ENCODE measurements at places on chromosomes 13 and 19. TPM values are rescaled to one million over a fixed set of nuclear protein-coding genes. Genes with fewer than 3 reads are reported as not detected.

Gene ZNF724
- total RNA-seq: 36.7 TPM

Gene CASP14
- not detected for total RNA-seq

Gene WDR87
- total RNA-seq: not detected

DNA sequence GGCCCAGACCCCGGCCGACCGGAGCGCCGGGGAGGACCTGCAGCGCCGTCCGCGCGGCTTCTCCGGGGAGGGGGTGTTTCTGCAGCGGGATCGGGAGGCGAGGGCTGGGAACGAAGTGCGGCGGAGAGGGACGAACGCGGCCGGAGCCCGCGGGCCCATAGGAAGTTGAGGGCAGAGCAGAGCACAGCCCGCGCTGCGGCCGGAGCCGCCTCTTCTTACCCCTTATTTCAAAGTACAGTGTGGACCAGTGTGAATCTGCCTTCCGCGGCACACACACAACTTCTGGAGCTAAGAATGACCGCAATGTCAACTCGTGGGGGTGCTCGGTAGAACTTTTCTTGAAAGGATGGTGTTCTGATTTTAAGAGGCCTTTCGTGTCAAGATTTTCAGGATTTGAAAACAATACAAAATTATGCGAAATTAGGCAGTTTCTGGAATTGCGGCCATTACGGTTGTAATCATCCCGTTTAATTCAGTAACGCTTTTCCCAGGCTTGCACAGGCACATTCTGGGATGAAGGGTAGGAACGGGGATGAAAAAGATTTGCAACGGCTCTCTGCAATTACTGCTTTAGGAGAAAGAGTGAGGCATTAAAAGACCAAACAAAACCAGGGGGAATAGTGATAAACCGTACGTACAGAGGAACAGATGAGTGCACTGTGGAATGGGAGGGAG lies 821 bp downstream of the TDRD3 start:
- peak overlapping the region; percentile 97 for H3K4me3 ChIP-seq
- H3K27ac ChIP-seq: peak overlapping the region; percentile 97
- H3K36me3 ChIP-seq: no peaks in the 10 kb centered on the region
- DNase-seq: peak; percentile 56

- no peak overlapping the region for H3K4me3 ChIP-seq
- H3K27ac ChIP-seq: no peak overlapping the region
- H3K27me3 ChIP-seq: no peaks in the 10 kb centered on the region
- H3K4me1 ChIP-seq: no peaks in the 10 kb centered on the region
Measured at GRCh38 chr13:19888799-19889198, 25.4 kb upstream of the ZMYM5 start.

DNA sequence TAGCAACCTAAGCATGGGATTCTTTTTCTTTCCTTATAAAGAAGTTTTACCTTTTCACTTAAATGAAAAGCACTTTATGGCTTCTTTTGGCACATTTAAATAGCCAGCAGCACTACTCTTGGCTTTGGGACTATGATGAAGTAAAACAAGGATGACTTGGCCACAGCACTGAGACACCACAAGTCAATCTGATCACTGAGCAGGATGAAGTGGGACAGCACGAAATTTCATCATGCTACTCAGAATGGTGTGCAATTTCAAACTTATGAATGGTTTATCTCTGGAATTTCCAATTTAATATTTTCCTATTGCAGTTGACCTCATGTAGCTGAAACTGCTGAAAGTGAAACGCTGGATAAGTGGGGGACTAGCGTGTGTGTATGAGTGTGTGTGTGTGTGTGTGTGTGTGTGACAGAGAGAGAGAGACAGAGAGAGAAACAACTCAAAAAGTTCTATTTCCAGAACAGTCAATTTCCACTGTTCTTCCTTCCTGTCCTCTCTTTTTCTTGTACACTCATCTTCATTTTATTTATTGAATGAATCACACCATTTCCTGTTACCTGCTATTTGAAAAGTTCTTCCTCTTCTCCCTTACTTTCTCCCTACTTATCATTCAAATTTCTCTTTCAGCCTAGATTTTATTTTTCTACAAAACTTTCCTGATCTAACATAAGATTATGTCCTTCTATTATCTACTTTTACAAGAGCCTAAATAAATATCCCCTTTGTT lies 414.2 kb upstream of the MIR17HG start:
- H3K4me3 ChIP-seq: no peak overlapping the region
- no peak for DNase-seq
- no peaks in the 10 kb centered on the region for H3K27me3 ChIP-seq
- no peak overlapping the region for H3K27ac ChIP-seq

- no peaks in the 10 kb centered on the region for H3K27me3 ChIP-seq
- peaks cover 7% of the 10 kb centered on the region for H3K36me3 ChIP-seq
- no peak overlapping the region for H3K4me3 ChIP-seq
- no peak for DNase-seq
Measured at GRCh38 chr13:111265006-111265700, 55.3 kb upstream of the TEX29 start.

DNA sequence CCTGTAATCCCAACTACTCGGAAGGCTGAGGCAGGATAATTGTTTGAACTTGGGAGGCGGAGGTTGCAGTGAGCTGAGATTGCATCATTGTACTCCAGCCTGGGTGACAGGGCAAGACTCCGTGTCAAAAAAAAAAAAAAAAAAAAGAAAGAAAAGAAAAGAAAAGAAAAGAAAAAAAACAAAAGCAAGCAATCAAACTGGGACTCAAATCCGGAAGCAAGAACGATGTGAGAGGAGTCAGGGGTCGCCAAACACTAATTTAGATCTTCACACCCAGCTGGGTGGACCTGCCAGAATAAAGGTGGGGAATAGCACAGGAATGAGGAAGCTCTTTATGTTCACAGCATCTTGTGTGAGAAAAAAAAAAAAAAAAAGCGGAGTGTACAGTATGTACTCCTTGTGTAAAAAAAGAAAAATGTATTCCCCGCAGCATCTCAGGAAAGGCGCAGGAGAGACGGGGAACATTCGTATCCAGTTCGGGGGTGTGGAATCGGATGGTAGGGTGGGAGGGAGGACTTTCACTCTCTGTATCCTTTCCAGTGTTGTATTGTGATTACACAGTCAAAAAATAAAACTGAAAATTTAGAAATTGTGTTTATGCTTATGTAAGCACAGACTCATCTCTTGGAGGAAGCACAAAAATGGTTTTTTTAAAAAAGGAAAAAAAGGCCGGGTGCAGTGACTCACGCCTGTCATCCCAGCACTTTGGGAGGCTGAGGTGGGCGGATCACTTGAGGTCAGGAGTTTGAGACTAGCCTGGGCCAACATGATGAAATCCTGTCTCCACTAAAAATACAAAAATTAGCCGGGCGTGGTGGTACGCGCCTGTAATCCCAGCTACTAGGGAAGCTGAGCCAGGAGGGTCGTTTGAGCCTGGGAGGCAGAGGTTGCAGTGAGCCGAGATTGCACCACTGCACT lies 7.6 kb downstream of the DNAJB1 start:
- peak overlapping the region; percentile 35 for H3K27ac ChIP-seq
- H3K4me3 ChIP-seq: peak overlapping the region; percentile 62
- no peak for DNase-seq
- no peaks in the 10 kb centered on the region for H3K27me3 ChIP-seq
- H3K36me3 ChIP-seq: peaks cover 13% of the 10 kb centered on the region

DNA sequence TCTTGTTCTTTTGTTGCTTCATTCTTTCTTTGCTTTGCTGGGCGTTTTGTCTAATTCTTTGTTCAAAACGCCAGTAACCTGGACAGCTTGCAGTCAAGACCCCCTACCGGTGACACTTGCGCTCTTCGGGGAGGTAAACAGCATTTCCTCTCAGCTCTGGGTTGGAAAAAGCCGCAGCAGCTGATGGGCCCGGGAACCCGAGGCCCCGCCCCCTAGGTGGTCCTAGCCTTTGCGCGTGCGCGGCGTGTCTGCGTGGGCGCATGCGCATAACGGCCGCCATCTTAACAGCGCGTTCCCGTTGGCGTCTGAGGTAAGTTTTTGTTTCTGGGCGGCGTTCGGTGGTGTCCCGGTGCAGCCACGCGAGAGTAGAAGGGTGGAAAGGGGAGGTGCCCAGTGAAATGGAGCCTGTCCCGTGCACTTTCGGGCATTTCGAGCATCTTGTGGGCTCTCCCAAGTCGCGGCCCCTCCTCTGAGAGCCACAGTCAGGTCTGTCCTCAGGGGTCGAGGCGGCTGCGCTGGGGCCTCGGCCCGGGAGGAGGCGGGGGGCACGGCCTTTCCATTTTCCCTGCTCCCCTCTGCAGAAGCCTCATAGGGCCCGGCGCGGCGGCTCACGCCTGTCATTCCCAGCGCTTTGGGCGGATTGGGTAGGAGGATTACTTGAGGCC lies at the start of gene ZNF559:
Gene ZNF559, plus strand, starts transcription at position 261 of the 665 bp plus-strand sequence. CDS start 14,371 bp downstream, outside the sequence.
- peaks cover 14% of the 10 kb centered on the region for H3K4me1 ChIP-seq
- H3K27ac ChIP-seq: peak within 1 kb of the TSS; percentile 75
- peak; percentile 96 for DNase-seq
- peak within 1 kb of the TSS; percentile 91 for H3K4me3 ChIP-seq
- H3K36me3 ChIP-seq: peaks cover 53% of the 10 kb centered on the region

DNA sequence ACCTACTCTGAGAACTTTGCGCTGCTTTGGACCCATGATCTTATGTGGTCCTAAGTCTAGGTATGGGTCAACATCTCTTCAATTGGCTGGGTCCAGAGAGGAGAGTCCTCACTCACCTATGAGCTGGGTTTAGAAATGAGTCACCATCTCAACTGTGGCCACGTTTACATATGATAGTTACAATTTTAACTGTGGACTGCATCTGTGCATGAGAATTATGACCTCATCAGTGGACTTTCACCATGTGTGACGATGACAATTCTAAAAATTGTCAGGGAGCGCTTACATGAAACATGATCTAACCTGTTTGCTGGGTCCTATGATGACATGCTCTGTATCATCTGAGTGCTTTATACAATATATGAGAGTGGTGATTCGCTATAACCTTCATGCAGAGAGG lies 12.7 kb upstream of the ZNF724 start:
- H3K4me1 ChIP-seq: no peaks in the 10 kb centered on the region
- no peaks in the 10 kb centered on the region for H3K27me3 ChIP-seq
- no peak overlapping the region for H3K27ac ChIP-seq
- no peak for DNase-seq
- H3K4me3 ChIP-seq: no peak overlapping the region
- H3K36me3 ChIP-seq: peaks cover 39% of the 10 kb centered on the region

GRCh38 chr19:14418856-14419105 lies 360 bp downstream of the DDX39A start:
- peaks cover 44% of the 10 kb centered on the region for H3K4me1 ChIP-seq
- no peak for DNase-seq

- no peaks in the 10 kb centered on the region for H3K36me3 ChIP-seq
- DNase-seq: no peak
- H3K27me3 ChIP-seq: no peaks in the 10 kb centered on the region
- no peak overlapping the region for H3K27ac ChIP-seq
- no peak overlapping the region for H3K4me3 ChIP-seq
- H3K4me1 ChIP-seq: peaks cover 13% of the 10 kb centered on the region
Measured at GRCh38 chr13:66405908-66406802, 824.0 kb downstream of the PCDH9 start.

GRCh38 chr13:39941236-39941635 lies 285.8 kb downstream of the COG6 start:
- DNase-seq: no peak
- no peak overlapping the region for H3K4me3 ChIP-seq
- no peaks in the 10 kb centered on the region for H3K36me3 ChIP-seq
- peaks cover 18% of the 10 kb centered on the region for H3K4me1 ChIP-seq
- peak overlapping the region; percentile 21 for H3K27ac ChIP-seq
- no peaks in the 10 kb centered on the region for H3K27me3 ChIP-seq

DNA sequence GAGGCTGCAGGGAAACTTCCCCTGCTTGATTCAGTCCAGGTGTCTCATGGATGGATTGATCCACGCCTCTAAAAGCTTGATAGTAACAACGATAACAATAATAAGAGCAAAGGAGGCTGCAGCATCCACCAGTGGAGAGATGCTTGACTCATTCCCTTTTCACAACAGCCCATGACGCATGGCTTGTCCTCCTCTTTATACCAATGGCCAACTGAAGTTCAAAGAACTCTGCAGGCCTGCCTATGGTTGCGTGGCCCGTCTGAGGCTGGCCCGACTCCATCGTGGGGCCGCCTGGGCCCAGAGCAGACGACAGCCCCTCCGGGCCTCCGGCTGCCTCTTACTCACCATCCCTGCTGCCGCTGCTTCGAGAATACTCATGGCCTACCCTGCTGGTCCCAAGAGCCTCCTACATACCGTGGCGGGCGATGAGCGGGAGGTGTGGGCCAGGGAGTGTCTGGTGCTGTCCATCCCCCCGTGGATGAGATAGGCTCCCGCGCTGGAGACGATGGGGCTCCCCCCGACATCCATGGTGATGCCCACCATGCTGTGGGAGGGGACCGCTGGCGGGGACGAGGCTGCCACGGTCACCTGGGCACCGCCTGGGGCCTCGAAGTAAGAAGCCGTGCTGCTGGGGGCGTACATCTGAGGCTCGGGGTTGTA lies 61.8 kb upstream of the RANBP3 start:
- DNase-seq: no peak
- no peak overlapping the region for H3K4me3 ChIP-seq
- no peak overlapping the region for H3K27ac ChIP-seq
- no peaks in the 10 kb centered on the region for H3K27me3 ChIP-seq
- H3K4me1 ChIP-seq: peaks cover 4% of the 10 kb centered on the region

DNA sequence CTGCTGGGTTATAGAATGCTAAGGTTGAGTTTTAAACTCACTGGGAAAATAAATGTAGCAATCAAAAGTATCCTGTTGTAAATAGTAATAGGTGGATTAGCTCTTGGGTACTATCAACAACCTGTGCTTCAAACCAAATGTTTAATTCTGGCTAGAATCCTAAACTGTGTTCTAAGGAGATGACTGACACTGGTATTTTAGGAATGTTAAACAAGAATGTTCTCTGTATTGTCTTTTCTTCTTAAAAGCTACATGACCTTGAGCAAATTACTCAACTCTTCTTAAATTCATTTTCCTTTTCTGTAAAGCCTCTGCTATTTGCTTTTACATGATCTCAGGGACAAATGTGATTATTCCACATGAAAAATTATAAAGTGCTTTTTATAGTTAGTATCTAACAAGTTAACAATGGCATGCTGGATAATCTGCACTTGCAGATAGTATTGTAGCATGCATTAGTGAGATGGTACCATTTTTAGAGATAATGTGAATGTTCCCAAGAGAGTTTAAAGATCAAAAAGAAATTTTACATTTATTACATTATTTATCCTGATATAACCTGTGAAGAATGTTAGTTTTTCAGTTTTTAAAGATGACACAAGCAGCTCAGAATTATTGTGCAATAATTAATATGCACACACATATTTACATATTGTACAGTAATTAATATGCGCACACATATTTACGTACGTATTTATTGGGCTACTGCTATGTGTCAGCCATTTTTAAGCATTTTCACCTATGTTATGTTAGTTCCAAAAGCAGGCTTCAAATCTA lies 13.6 kb upstream of the EPSTI1 start:
- no peak overlapping the region for H3K4me3 ChIP-seq
- no peak for DNase-seq
- H3K27ac ChIP-seq: no peak overlapping the region
- H3K4me1 ChIP-seq: peaks cover 15% of the 10 kb centered on the region
- H3K36me3 ChIP-seq: no peaks in the 10 kb centered on the region
- H3K27me3 ChIP-seq: no peaks in the 10 kb centered on the region

GRCh38 chr13:95246292-95247082 lies 54.8 kb downstream of the ABCC4 start:
- H3K36me3 ChIP-seq: peaks cover 2% of the 10 kb centered on the region
- no peaks in the 10 kb centered on the region for H3K27me3 ChIP-seq
- H3K27ac ChIP-seq: peak overlapping the region; percentile 7
- H3K4me3 ChIP-seq: no peak overlapping the region
